ENCODE measurements at places on chromosomes 2 and 18. TPM values are rescaled to one million over a fixed set of nuclear protein-coding genes. Genes with fewer than 3 reads are reported as not detected.

GRCh38 chr2:142857256-142858164, 20.0 kb upstream of the KYNU start:
- no peaks in the 10 kb centered on the region for H3K27me3 ChIP-seq
- no peaks in the 10 kb centered on the region for H3K4me1 ChIP-seq
- H3K36me3 ChIP-seq = no peaks in the 10 kb centered on the region
- H3K27ac ChIP-seq = no peak overlapping the region
- DNase-seq = no peak
- H3K4me3 ChIP-seq = no peak overlapping the region

DNA sequence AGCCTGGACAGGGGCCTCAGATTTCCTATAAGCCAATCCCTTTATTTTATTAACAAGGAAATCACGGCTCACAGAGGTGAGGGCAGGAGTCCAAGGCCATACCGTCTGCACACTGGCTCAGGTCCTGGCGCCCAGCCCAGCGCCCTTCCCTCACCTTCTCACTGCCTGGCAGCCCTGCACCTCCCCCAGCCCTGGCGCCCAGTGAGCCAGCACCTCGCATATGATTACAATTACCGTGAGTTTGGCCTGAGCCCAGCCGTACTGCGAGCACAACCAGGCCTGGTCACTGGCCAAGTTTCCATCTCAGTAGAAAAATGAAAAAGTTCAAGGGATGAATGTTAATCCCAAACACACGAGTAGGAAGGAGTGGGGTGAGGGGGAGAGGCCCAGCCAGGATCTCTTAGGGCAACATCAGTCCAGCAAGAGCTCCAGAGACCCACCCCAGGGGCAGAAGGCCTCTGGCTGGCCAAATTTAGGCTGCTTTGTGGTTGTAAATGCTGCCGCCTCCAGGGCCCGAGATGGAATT, 68.4 kb downstream of the MCFD2 start:
- peaks cover 64% of the 10 kb centered on the region for H3K4me1 ChIP-seq
- no peaks in the 10 kb centered on the region for H3K27me3 ChIP-seq
- H3K4me3 ChIP-seq = no peak overlapping the region

GRCh38 chr2:76498360-76498759, 787.6 kb upstream of the GCFC2 start:
- H3K27me3 ChIP-seq = no peaks in the 10 kb centered on the region
- no peak overlapping the region for H3K27ac ChIP-seq
- H3K4me3 ChIP-seq = no peak overlapping the region

- no peaks in the 10 kb centered on the region for H3K36me3 ChIP-seq
- H3K27me3 ChIP-seq = peaks cover 10% of the 10 kb centered on the region
- DNase-seq = no peak
- H3K27ac ChIP-seq = no peak overlapping the region
- peak overlapping the region; percentile 68 for H3K4me3 ChIP-seq
Observed at GRCh38 chr2:11132036-11132671, 23.1 kb upstream of the SLC66A3 start.

The MC5R gene
- not detected for total RNA-seq
